ENCODE measurements at places on chromosomes 11 and 22.

DNA sequence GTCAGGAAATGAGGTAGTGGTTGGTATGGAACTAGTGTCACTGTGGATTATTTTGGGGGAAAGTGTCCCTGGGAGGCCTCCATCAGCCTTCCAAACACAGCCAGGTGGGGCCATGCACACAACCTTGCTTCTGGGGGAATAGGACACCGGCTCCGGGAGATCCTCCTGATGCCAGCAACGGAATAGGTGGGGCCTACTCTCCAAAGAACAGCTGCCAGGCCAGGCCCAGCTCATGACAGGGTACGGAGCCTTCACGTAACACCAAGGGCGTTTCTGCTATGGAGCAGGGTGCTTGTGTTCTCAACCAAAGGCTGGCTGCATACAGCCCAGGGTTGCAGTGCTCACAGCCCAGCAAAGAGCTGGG lies 30.6 kb upstream of the LINC01488 start:
- DNase-seq, result no peak

DNA sequence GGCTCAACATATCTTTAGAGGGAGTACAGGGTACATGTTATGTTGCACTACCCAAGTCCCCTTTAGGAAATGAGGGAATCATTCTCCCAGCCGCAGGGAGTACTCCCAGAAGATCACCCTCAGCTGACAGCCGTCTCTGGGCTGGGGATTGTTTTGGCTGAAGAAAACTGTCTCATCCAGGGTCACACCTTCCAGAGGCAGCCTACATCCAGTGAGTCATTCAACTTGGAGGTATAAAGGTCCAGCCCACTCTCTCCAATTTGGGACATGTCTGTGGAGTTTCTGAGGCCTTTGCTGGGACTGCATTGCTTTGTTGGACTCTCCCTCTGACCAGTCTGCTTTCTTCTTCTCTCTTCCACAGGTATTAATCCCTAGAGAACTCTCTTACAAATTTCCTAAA lies 42.1 kb downstream of the RASSF10 start:
- DNase-seq, result no peak

DNA sequence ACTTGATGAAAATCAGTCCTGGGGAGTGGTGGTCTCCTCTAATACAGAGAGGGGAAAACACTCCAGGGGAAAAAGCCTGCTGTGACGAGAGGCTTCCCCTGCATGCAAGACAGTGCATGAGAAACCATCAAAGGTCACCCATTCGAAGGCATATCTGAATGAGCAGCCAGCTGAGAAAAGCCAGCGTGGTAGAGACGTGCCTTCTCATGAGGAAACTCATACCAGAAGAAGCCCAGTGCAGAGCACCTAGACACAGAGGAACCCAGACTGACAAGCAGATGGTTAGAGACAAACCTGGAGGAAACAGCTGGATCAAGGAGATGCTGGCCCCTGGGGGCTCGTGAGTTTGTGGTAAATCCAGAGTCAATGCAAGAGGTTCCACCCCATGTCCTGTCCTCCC lies 534.8 kb downstream of the BRD1 start:
- DNase-seq, result no peak

DNA sequence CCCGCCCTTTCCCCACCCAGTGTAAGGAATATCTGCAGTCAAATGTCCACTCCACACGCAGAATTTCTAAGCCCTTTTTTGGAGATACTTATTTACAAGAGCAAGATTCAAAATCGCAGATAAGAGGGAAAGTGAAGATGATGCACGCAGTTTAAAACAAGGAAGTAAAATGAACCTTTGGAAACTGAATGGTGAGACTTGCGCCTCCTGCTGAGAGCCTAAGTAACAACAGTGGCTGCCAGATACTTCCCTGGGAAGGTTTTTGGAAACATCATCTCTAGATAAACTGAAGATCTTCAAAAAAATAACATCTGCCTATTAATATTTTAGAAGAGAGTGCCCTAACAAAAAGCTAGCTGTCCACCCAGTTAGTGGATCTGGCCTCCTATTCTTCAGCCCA lies 963.1 kb upstream of the FAT3 start:
- DNase-seq, result no peak

DNA sequence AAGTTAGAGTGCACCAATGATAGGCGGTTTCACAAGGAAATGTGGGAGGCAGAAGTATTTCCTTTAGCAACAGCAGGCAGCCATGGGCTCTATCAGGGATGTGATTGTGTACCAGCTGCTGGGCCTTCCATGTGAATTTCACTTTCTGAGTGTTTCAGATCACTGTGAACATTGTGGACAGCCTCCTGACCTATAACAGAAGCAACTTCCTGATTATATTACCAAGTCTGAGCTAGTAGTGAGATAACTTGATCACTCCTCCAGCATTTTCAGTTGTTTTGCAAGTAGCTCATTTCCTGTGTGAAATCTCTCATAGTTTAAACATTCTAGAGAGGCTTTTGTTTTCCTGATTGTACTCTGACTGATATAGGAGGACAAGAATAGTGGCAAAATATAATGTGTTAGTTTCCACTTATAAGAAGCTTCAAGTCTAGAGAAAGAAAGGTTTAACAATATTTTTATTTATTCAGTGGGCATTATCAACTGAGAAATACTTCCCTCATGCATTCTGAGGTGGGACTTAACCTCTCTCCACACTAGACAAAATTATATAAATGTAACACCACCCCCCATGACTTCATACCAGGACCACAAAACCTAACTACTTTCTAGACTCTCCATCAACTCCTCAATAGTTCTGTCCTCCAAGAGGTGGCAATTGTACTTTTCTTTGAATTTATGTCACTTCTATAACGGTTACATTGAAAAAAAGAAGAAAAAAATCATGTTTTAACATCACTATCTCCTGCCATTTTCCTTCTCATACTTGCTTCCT lies 184.2 kb upstream of the LUZP2 start:
- no peak for DNase-seq

DNA sequence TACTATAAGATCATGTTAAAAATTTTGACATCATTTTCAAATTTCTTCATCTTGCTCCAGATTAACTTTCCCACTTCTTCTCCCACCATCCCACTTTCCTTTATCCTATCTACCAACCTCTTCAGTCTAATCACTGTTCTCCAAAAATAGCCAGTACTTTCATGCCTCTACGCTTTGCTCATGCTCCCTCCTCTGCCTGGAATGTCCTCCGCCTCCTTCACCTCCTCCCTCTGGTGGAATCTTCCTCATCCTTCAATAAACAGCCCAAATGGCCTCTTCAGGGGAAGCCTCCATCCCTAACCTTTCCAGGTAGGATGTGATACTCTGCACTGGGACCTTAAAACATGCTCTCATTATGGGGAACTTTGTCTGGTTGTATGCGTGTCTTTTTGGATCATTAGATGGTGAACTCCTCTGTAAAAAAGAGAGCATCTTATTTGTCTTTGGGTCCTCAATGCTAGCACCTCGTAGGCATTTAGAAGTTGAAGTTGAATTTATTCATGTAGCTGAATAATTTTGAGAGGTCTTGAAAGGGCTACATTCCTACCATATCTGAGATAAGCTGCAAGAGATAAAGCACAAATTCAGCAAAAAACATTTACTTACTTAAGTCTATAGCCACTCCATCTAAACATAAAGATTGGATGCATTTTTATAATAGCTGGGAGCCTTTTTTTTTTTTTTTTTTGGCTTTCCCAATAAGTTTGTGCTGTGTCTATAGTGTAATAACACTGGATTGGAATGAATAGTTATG lies 8.0 kb upstream of the CSRP3 start:
- DNase-seq, result no peak

DNA sequence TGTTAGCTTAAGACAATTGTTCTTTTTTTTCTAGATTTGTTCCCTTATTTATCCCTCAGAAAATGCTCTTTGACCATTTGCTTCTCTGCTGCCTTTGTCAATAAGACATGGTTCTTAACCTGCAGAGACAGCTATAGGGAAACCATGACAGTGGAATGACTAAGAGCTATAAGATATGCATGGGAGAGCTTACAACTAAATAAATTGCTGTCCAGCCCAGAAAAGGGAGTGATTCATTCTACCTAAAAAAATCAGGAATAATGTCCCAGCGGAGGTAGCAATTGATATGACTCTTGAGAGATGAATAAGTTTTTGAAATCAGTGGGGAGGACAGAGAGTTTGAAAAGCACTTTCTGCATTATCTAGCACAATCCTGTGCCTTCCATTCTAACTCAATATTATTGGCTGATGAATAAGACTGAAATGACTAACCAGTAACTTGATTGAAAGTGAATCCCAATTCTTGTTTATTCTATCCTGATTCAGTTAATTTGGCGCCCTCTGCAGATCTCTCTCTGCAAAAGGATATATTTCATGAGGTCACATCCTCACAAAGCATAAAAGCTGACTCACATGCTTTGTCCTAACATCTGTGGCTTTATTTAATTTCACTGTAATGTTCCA lies 680.5 kb upstream of the API5 start:
- no peak for DNase-seq

Measured in right renal cortex interstitium (tissue), 3 donors.